Hypothalamus (tissue), 51 donors: ENCODE measurements at places on chromosomes 5 and 9.

DNA sequence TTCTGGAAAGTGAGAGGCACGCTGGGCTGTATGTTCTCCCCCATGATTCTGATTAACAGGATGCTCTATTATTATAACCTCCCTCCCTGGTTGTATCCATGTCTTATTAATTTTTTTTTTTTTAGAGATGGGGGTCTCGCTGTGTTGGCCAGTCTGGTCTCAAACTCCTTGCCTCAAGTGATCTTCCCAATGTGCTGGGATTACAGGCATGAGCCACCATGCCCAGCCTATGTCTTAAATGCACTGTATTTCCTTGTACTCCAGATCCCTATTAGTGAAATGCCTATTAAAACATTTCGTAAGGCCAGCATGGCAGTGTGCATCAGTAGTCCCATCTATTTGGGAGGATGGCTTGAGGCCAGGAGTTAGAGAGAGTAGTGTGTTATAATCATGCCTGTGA lies 7.0 kb downstream of the TIGD6 start:
- DNase-seq, result no peak

DNA sequence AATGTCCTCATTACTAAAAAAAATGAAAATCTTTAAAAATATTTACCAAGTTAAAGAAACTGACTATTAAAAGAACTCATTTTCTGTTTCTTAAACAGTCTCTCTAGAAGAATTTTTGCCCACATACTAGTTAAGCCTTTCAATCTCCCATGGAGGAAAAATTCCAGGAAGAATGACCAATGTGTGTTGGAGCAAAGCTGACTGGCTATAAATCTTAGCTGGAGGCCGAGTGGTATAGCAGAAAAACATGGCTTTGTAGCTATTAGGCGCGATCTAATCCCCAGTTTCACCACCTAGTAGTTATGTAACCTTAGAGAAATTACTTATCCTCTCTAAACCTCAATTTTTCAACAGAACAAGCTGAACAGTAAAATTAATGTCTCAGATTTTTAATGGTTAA lies 135.5 kb upstream of the PRLR start:
- DNase-seq, result no peak

- DNase-seq, result no peak
These were observed 194.6 kb upstream of the ACTBL2 start for GRCh38 chr5:57677235-57677634.

DNA sequence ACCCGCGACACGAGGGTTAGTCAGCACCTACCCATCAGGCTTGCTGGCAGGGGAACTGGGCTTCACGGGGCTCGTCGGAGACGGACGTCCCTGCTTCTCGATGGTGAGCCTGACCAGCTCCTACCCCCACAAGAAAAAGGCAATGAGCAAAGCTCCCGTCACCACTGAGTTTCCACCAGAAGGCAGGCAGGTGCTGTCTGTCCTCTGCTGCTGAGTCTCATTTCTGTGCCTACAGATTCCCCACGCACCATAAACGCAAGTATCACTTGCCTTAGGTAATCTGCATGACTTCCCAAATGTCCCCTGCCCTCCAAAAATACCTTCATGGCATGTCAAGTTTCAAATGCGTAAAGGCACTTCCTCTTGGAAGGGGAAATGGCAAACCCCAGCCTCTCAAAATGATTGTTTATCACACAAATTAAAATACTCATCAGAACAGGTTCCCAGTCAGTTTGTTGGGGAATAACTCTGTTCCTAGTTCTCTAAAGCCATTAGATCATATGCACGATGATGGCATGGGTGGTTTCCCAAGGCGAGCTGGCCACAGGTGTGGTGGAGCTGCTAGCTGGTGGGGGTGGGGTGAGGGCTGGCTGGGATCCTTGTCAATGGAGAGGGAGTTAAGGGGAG lies 85.0 kb downstream of the PRRT1B start:
- DNase-seq, result no peak

GRCh38 chr9:99565203-99565602 lies 256.5 kb upstream of the NR4A3 start:
- no peak for DNase-seq

DNA sequence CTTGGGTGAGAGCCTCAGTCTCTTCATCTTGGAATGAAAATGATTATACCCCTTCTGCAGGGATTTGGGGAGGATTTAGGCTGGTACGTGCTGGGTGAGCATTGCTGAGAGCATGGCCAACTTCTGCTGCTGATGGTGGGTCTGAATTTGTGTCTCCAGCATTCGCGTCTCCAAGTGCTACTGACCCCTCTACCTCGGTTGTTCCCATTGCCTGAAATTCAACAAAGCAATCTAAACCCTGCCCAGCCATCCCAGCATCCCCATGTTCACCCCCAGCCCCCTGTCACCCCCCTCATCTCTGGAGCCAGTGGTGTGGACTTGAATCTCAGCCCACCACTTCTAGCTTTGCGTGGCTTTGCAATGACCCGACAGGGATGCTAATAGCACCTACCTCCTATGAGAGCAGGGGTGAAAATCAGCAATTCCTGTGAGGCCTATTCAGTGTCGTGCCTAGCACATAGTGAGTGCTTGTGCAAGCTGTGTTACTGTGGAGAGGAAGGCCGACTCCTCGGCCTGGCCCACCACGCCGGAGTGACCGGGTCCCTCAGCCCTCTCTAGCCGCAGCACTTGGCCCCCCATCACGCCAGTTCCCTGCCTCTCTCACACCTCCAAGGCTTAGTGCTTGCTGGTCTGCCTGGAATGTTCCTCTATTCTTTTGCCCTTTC lies 43.4 kb upstream of the SH3PXD2B start:
- DNase-seq, result no peak

DNA sequence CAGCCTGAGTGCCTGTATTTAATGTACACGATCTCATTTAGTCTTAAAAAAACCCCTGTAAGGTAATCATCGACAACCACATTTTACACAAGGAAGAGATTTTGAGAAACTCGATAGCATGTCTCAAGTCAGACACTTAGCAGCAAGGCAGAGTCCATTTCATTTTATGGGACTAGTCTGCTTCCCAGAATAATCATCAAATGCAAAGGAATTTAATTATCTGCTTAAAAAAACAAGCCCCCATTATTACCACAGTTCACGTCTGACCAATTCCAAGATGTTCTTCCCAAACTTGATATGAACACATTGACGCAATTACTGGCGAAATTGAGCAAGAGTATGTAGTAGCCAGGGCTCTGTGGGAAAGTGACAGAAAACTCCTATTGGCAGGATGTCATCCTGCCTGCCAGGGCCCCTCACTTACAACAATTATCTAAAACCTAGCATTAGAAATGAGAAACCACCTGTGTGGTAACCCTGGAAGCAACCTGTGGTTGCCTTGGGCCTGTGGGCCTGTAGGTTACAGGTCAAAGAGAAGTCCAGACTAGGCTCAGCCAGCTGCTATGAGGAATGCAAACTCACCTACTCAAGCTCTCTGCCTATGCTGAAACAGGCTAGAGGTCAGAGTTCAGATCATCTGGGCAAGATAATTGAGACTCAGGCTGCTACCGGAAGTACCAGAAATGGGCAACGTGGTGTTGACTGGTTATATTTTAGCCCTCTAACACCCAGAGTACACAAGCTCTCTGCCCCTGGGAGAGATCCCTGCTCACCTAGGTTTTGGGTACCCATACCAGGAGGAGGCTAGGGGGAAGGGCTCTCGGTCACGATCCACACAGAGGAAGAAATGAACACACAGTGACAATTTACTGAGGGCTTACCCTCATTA lies 1.6 kb downstream of the B4GALT1 start:
- no peak for DNase-seq

DNA sequence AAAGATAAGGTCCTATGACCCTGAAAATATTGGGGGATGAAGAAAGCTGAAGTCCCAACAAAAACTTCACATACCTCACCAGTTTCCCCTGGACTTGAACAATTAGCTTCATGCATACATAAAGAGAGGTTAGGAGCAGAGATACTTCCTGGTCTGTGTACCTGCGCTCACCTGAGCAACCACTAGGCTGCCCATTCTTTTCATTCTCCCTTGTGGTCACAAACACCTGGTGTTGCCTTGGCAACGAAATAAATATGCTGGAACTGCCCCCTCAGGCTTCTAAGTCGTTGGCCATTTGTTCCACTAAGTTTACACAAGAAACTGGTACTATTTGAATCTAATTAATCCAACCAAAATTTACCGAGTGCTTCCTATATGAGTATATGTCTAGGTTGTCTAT lies 18.1 kb downstream of the OTP start:
- no peak for DNase-seq

DNA sequence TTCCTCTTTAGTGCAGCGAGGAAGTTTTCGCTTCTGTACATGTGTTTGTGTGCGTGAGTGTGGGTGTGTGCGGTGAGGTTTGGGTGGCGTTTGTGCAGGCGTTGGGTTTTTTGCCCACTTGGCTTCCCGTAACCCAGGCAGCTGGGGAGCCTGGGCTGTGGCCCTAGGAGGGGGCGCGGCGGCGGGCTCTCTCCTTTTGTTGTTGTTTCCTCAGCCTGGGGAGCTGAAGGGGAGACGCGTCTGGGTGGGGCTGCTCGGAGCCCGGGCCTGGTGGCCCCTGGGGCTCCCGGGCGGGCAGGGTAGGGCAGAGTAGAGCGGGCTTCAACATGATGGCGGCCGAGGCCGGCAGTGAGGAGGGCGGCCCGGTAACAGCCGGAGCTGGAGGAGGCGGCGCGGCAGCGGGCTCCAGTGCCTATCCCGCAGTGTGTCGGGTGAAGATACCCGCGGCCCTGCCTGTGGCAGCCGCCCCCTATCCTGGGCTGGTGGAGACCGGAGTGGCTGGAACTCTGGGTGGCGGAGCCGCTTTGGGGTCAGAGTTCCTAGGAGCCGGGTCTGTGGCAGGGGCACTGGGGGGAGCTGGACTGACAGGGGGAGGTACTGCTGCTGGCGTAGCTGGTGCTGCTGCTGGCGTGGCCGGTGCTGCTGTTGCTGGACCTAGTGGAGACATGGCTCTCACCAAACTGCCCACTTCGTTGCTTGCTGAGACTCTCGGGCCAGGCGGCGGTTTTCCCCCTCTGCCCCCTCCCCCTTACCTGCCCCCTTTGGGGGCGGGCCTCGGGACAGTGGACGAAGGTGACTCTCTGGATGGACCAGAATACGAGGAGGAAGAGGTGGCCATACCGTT lies 665 bp downstream of the RASA1 start:
- peak; percentile 64 for DNase-seq

DNA sequence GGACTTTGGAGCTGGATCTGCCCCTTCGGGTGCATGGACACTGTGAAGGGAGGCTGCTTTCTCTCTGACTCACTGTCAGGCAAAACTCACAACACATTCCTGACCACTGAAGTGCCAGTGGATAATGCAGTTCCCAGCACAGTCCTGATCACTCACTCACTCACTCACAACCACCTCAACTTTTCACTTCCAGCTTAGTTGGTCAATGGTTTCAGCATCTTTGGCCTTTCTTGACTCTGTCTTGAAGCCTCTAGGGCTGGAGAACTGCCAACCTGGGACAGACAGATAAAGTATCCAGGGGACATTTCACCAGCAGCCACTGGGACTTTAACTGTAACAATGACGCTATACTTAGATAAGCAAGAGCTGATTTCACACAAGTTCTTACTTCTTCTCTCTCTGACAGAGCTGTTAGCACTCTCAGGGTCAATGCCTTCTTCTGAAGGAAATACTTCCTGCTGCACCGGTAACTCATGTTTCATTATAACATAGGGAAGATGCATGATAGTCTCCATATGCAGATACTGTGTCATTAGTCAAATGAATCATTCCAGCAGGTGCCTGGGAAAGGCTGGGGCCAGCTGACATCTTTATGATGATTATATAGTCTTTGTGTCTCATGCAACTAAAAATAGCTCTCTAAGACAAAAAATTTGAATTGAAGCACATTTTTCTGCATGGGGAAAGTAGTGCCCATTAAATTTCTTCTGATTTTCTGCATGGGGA lies 499.0 kb downstream of the SEMA5A start:
- no peak for DNase-seq

DNA sequence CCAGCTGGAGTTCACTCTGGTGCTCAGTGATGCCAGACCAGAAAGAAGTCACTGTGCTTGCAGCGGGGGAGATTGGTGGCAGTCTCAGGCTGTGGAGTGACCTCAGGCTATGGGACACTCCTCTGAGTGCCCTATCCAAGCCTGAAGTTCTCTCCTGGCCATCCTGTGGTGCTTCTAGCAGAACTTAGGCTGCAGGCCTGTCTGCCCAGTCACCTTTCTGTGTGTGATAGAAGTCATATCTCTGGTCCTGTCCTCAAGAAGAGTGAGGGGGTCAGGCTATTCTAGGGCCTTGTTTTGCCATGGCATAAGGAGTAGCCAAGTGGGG lies 9.3 kb downstream of the PDLIM4 start:
- DNase-seq, result no peak

- DNase-seq, result no peak
These were observed 24.0 kb downstream of the ADAMTSL2 start for GRCh38 chr9:133558191-133559126.

DNA sequence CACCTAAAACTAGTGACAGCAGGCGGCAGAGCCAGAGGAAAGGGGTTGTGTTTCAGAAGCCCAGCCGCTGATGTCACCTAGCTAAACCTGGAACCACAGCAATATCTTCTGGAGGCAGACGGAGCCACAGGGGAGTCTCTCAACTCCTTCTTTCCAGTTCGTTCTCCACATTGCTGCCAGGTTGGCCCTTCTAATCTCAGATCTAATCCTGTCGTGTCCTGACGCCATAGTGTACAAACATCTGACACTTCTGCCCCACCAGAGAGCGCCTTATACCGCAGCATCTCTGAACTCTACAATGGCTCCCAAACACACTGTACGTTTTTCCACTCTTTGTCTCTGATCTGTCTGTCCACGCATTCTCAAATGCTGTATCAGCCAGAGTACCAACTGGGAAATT lies 240.0 kb downstream of the SMARCA2 start:
- DNase-seq, result no peak
